ENCODE measurements at places on chromosomes 12 and 14.

DNA sequence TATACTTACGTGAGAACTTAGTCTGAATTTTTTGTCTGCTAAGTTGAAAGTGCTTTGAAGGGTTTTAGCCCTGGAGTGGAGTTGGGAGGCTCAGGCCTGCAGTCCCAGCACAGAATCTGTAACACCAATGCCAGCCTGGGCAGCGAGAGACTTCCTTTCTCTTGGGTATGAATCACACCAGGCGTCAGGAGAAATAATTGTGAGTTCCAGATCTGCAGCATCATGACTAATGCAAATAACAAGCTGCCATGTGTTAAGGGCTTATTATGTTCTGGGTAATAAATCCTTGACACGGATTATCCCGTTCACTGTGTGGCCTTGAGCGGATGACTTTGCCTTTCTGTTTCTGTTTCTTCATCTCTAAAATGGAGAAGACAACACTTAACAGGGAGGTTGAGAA is 70.6 kb downstream of the B4GALNT3 start:
- no peak for DNase-seq

DNA sequence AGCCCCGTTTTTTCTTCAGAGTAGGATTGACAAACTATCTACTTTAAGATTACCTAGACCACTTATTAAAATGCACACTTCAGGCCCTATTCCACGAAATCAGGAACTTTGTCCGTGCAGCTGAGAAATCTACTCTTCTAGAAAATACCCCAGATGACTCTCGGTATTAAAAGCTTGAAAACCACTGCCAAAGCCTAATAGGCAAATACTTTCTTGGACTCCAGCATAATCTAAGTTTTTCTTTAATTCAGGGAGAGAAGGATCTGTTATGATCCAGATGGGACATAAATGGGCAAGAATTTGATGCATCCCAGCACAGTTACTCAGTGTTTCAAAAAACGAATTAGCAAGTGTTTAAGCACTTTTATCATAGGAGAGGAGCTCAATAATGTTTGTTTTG is 94.5 kb downstream of the TMX1 start:
- DNase-seq, result no peak

- DNase-seq, result no peak
Observed at GRCh38 chr14:94914191-94914590, 144.3 kb upstream of the GSC start.

GRCh38 chr14:21275261-21275858 is 4.5 kb upstream of the RPGRIP1 start:
- no peak for DNase-seq

DNA sequence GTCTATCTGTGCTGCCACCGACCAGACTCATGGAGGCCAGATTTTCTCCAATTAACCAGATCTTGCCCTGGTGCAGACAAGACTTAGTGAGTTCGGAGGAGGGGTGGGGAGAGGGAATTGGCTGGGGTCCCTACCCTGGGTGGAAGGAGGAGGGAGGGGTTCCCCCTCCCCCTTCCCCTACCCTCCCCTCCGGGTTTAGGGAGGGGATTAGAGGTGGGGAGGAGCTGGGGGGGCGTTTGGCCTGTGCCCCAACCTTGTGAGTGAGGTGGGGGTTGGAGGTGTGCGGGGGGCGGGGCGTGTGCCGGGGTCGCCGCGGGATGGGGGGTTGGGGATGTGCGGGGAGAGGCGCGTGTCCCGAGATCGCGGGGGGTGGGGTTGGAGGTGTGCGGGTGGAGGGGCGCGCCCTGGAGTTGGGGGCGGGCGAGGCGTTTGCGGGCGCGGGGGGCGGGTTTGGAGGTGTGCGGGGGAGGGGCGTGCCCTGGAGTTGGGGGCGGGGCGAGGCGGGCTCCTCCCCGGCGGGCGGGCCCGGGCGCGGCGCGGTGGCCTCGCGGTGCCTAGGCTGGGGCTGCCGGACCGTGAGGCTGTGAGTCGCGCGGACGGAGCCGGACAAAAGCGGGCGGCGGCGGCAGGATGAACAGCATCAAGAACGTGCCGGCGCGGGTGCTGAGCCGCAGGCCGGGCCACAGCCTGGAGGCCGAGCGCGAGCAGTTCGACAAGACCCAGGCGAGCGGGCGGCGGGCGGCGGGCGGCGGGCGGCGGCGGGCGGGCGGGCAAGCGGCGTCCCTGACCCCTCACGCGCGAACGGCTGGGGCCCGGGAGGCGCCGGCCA is at the start of gene HIP1R:
TSS of gene HIP1R (plus strand) at position 537 of the 829 bp plus-strand sequence. CDS start at position 631, 94 bp downstream.
- DNase-seq, result no peak

GRCh38 chr14:72574715-72575114 is 319.2 kb downstream of the DPF3 start:
- no peak for DNase-seq

GRCh38 chr14:90578283-90578985 is 181.6 kb downstream of the CALM1 start:
- DNase-seq, result no peak

- DNase-seq, result no peak
Observed at GRCh38 chr12:40552868-40553267, 139.4 kb upstream of the CNTN1 start.

- no peak for DNase-seq
Observed at GRCh38 chr12:111471236-111471635, 65.5 kb downstream of the SH2B3 start.

DNA sequence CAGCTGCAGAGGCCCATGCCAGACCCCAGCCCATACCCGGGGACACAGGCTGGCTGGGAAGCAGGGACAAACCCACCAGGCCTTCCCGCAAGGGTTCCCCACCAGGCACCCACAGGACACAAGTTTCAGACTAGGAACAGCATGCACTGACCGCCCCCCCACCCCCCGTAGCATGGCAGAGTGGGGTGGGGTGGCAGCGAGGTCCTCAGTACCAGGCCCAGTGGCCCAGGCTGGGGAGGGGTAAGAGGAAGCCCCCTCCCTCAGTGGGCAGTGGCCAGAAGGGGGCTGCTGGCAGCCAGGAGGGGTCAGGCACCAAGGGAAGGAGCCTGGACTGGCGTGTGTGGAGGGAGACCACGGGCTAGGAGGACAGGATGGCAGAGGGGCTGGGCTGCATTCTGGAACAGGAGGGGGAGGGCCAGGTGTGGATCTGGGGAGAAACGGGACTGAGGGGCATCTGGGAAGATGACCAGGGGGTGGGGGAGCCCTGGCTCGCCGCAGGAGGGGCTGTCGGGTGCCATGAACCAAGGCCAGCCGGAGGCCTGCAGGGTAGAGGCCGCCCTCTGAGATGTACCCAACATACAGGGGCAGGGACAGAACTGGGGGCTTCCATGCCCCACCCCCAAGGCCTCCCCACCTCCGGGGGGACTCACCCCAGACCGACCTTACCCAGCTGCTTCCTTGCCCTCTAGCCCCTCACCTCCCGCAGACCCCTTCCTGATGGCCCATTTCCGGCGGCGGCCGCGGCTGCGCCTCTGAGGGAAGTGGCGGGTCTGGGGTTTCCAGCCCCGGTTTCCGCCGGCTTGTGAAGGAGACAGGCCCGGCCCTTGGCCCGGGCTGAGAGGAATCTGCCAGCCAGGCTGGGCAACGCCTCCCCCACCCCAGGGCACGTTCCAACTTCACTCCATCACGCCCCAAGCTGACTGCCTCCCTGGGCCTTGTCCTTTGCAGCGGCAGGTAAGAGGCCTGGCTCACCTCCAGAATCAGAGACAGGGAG is 5.6 kb upstream of the JAG2 start:
- DNase-seq, result no peak

GRCh38 chr14:103108749-103109207 is 14.3 kb downstream of the EXOC3L4 start:
- DNase-seq, result no peak

GRCh38 chr12:100199023-100199346 is 1.6 kb upstream of the ACTR6 start:
- DNase-seq, result no peak

DNA sequence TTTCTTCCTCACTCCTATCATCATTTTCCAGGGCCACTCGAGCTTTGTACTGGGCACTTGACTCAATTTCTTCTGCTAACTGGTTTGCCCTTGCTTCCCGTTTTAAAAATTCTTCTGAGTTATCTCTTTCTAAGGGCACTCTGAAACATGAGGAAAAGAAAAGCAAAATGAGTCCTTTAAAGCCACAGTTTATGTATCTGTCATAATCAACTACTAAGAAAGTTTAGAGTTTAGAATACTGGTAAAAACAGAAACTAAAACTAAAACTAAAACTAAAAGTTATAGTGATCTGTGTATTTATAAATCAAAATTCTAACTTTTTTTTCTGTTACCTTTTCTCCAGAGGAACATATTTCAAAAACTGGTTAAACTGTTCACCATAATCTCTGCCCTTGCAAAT is 79.2 kb downstream of the ATXN2 start:
- no peak for DNase-seq

DNA sequence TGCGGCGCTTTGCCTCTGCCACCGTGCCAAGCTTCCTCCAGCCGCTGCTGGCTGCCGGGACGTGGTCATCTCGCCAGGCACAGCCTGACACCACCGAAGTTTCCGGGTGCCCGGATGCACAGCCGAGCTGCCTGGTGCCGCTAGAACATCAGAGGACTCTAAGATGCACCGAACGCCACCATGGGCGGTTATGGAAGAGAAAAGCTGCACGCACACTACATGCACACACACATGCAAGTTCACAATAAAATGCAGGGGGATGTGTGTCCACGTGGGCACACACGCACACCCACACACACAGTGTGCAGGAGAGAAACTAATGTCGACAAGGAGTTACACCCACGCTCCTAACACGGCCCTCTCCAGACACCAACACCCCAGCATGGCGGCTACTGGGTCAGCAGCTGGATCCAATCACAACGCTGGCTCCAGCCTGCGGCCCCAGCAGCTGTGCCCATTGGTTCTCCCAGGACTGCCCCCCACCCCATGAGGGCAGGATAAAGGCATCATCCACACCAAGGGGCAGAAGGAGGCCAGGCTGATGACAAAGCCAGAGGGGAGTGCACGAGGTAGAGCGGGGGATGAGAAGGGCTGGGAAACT is 82.7 kb downstream of the BCL11B start:
- no peak for DNase-seq

DNA sequence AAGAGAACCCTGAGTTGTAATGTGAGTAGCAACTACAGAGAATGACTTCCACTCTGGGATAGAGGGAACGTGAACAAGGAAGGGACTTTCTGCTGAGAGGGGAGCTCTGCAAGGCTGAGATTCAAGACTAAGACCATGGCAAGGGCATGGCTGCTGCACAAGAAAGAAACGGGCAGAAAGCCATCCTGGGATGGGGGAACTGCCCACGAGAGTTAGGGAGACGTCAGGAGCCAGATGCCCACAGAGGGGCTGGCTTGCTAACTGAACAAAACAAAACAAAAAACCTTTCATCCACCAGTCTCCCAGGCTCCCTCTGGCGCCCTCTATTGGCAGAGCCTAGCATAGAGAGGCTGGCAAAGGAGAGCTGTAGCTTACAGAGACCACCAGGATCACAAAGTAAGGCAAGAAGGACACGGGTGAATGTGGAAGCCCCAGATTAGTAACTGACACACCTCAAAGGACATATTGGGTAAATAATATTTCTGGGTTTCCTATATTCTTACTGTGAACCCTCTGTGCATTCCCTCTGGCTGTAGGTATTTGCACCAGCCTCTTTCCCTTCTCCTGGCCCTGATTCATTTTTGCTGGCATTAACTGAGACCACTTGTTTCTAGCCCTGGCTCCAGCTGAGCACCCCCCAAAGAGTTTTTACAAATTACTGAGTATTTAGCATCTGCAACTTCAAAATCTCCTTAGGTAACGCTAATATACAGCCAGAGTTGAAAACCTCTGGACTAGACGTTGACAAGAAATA is 338.3 kb downstream of the EMP1 start:
- DNase-seq, result peak; percentile 6

DNA sequence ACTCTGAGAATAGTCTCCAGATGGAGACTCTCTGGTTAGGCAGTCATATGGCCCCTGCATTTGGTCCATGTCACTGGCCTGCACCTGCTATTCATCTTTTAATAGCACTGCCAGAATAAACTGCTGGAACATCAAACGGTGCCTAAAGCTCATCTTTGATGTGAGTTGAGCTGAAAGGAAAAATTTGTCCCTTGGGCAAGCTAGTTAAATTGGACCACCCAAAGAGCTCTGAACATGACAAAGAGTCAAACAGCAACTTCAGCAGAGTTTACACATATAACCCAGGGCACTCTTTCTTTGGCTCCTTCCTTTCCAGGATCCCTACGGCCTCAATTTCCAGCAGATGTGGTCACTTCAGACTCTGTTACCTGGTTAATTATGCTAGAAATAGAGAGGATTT is 269.9 kb downstream of the RPL10L start:
- DNase-seq, result no peak

GRCh38 chr12:51522696-51523095 is 68.3 kb upstream of the SCN8A start:
- no peak for DNase-seq

DNA sequence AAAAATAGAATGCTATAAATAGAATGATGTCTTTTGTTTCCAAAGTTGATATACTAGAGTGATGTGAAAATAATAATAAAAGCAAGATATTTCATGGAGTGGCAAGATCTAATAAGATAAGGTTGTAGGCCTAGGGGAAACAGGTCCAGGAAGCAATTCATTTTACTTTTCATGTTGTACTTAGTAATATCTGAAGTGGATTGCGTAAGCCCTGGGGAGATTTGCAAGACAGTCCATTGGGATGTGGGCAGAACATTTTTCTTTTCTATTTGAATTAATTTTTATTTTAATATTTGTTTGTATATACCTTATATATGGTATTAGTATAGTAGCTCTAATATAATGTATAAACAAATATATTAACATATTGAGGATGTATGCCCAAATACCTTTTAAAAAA is 7.5 kb downstream of the NUBPL start:
- DNase-seq, result no peak

GRCh38 chr14:70139384-70139783 is 49.4 kb downstream of the SLC8A3 start:
- no peak for DNase-seq

DNA sequence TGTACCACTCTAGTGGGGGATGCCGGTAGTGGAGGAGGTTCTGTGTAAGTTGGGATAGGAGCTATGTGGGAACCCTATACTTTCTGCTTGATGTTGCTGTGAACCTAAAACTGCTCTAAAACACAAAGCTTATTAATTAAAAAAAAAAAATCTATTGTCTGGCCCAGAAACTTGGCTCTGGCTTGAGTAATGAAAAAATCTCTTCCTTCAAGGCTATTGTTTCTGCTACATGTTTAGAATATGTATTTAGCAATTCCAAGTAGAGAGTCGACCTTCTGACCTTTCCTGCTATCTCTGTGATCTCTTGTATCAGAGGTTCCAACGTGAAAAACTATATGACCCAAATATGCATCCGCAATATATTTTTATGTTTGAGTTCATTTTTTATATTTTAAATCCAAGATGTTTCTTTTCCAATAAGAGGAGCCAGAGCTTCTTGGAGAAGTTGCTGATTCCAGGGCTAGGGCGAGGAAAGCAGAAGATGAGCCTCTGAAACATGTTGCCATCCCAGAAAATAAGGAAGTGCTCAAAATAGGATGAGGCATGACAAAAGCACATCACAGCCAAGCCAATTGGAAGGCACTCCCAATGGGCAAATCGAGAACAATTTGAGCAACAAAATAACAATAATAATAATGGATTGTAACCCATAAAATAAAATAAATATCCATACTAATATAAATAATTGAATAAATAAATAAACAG is 184.6 kb upstream of the TMEM260 start:
- no peak for DNase-seq

DNA sequence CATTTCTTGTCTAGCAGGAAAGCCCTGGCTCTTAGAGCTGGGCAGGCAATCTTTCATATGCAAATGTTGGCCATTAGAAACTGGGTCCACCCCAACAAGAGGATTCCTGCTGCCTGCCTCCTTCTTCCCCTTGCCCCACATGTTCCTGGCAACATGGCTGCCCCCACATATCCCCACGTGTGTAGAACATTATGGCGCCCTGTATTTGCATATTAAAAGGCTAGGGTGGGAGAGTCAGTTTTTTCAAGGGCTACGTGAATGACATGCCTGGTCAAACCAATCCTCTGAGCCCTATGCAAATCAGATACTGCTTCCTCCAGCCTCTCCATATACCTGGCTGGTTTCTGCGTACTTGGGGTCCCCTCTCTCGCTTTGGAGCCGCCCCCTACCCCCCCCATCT is 514.0 kb downstream of the FUT8 start:
- no peak for DNase-seq

All from NCI-H2081 treated with DMSO at 0.1 percent for 48 hours (cell line).